Tongue (tissue), 3 donors: ENCODE measurements at places on chromosomes 5 and 9.
A peak's percentile ranks its signal among the peaks of the same experiment; 100 is the strongest.

DNA sequence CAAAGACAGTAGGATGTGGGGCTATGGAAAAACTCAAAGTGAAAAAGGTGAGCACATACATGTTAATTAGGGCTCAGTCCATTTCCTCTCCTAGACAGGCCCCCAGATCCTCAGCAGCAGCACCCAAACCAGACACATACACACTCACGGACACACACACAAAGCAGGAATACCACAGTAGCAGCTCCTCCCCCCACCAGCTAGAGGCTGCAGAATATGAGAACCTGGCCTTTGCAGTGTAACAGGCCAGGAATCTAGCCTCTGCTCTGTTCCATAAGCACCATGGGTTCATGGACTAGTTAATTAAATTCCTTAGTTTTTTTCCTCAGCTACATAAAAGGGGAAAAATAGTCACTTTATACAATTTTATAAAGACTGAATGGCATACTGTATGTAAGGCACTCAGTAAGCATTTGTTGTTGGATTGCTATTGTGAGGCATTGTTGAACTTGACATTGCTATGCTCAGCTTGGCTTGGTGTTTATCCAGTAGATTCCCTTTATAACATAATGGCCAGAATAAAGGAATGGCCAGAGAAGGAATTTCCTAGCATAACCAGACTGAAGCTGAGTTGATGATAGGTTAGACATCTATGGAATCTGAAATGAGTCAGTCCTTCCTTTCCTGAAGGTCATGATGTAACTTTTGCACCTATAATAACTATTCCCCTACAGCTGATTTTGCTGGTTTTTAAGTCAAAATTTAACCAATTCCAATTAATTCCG lies 186.8 kb downstream of the SEMA5A start:
- DNase-seq = no peak

- no peak for DNase-seq
Observed at GRCh38 chr9:29625931-29626330, 2052.7 kb upstream of the C9orf72 start.

- no peak for DNase-seq
Observed at GRCh38 chr5:178553517-178553916, 36.7 kb downstream of the COL23A1 start.

DNA sequence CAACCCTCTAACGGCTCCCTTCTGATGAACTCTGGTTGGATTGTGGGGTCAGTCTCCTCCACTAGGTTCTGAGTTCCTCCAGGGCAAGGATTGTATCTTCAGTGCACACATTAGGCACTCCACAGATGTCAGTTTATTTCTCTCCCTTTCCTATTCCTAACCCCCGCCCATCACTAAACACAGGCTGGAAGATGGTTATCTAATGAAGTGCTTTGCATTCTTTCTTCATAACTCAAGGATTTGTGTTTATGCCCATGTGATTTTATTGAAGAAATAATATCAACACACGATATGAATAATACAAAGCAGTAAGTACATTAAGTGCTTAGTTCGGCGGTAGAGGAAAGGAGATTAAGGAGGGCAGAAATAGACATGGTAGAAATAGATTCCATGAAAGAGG lies 4.4 kb upstream of the CREBRF start:
- no peak for DNase-seq

GRCh38 chr5:68193481-68194036 lies 22.0 kb upstream of the PIK3R1 start:
- no peak for DNase-seq

GRCh38 chr5:142472306-142472951 lies 147.6 kb upstream of the SPRY4 start:
- DNase-seq = no peak

- peak; percentile 12 for DNase-seq
Observed at GRCh38 chr9:93810028-93810971, 144.9 kb downstream of the BARX1 start.

- DNase-seq = no peak
Observed at GRCh38 chr9:1354086-1354485, 303.9 kb downstream of the DMRT2 start.

- DNase-seq = no peak
Observed at GRCh38 chr5:129361441-129362025, 98.6 kb upstream of the ADAMTS19 start.

DNA sequence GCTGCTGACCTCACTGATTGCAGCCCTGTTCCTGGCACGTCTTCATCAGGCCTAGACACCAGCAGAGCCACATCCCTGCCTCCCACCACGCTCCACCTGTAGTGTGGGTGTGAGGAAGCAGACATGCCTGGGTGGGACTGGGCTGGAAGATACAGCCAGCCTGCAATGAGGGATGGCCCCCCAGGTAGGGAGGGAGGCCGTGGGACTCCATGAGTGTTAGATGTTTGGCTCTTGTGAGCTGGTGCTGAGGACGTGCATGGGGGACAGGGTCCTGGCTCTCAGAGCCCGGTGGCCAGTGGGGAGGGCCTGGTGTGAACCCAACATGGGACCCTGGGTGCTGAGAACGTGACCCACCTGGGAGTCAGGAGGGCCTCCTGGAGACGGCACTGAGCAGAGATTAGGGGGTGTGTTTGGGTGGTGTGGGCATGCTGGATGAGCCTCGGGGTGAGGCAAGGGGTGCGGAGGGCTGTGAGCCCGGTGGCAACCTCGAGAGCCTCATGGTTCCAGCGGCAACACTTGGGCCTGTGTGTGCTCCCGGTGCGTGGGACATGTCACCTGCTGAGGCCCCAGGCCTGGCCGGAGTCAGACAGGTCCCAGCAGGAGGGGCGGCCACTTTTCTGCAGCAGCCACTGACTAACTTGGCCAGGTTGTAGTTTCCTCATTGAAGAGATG lies 87.6 kb downstream of the PHF2 start:
- DNase-seq = no peak

DNA sequence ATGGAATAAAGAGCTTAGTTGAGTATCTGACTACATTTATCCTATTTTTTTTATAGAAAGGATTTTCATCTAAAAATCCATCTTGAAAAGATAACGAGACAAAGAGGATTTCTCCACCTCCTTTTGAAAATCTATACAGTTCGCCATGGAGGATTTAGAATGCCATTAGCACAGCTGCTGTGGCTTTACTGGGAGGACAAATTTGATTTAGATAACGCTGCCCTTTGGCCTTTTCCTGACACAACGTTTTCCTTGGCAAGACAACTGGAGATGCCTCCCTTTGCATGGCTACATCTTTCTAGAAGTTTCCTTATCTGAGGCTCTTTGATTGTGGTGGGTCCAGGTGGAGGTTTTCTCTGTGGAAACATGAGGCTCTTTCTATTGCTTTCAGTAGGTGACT lies 146.7 kb upstream of the KLF9 start:
- no peak for DNase-seq

DNA sequence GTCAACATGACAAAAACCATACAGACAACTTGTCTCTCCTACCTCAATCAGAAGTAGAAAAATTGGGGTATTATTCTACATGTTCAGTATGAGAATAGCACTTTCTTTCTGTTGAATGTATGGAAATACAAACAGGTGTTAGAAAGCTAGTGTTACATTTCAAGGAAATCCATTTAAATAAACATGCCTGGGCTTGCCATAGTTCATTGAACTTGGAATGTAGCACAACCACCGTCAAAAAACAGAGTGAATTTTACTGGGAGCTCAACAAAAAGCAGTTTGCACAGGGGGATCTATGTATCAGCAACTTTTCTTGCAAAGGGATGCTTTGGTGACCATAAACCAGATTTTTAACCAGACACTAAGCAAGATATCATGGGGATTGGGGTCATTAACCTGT lies 307.9 kb upstream of the SMARCA2 start:
- peak; percentile 29 for DNase-seq

DNA sequence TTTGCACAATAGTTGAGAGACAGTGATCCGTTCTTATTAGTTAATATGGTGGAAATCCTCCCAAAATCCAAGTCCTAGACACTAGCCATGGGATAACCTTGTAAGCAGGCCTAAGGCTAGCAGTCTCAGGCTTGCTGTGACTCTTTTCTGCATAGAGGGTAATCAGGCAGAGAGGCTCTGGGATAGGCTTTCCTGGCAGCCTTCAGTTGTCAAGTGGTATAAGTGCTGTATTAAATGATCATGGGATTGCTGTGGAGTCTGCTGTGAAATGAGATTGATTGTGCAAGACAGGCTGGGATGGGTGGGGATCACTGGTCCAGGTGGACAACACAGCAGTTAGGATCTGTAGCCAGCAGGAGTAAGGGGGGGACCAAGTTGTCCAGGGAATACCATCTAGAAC lies 416.4 kb downstream of the TLE4 start:
- DNase-seq = no peak

DNA sequence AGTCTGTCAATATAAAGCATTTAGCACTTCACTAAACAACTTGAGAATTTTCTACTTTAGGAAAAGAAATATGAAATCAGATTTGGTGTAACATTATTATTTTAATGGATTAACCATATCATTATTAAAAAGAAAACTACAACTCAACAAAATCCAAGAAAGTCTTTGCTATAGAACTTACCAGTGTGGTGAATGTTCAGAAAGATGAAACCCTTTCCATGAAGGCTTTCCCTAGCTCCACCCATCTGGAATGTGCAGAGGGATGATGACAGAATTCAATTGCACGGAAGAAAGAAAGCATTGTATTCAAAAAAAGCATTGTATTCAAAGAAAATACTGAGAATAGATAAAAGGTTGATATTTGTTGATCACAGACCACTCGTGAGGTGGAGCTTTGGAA lies 328.6 kb upstream of the NUDT12 start:
- no peak for DNase-seq

- no peak for DNase-seq
Observed at GRCh38 chr5:1867114-1867814, 15.5 kb downstream of the IRX4 start.

DNA sequence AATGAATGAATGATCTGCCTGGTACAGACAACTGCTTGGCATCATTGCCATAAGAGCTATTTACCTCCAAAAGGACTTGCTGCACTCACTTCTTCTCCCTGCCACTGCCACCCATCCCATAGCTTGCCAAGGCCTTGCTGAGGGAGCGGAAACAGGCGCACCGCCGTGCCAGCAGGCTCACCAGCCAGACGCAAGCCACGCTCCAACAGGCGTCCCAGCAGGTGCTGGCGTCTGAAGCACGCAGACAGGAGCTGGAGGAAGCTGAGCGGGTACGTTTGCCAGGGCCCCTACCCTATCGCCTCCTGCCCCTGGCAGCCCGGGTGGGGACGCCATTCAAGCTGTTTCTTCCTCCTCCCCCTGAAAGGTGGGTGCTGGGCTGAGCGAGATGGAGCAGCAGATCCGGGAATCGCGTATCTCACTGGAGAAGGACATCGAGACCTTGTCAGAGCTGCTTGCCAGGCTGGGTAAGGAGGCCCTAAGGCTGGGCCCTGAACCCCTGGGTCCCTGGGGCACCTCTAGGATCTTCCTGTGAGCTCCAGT lies 8.9 kb upstream of the AIF1L start:
- DNase-seq = no peak

GRCh38 chr9:126406075-126406667 lies 79.5 kb downstream of the MVB12B start:
- no peak for DNase-seq

DNA sequence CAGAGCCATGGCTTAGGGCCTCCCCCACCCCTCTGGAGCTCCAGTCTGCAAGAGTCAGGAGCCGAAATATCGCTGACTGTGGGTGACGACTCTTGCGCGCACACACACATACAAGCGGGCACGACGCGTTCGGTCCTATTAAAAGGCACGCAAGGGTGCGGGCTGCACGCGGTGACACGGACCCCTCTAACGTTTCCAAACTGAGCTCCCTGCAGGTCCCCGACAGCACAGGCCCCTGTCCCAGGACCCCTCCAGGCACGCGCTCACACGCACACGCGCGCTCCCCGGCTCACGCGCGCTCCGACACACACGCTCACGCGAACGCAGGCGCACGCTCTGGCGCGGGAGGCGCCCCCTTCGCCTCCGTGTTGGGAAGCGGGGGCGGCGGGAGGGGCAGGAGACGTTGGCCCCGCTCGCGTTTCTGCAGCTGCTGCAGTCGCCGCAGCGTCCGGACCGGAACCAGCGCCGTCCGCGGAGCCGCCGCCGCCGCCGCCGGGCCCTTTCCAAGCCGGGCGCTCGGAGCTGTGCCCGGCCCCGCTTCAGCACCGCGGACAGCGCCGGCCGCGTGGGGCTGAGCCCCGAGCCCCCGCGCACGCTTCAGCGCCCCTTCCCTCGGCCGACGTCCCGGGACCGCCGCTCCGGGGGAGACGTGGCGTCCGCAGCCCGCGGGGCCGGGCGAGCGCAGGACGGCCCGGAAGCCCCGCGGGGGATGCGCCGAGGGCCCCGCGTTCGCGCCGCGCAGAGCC lies at the start of gene GRIN1:
Gene GRIN1, plus strand, starts transcription at position 433 of the 746 bp plus-strand sequence. CDS start 333 bp downstream, outside the sequence.
- peak; percentile 71 for DNase-seq

DNA sequence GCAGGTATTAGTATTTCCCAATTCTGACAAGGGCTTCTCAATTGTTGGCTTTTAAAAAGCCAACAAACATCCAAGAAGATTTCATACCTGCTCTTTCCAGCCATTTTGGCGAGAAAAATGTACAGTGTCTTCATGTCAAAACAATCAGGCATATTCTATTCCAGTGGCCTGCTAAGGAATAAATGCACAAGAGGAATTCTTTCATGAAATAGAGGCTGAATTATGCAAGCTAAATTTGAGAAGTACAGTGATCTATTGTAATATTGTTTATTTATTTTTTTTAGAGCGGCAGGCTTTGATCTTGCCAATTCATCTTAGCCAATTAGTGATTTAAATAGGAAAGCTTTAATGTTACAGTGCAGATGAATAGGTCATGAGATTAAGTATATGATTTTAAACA lies 49.3 kb downstream of the NLN start:
- DNase-seq = peak; percentile 2

GRCh38 chr5:143456952-143457547 lies 53.6 kb upstream of the NR3C1 start:
- no peak for DNase-seq

GRCh38 chr9:100590481-100590880 lies 12.6 kb downstream of the CAVIN4 start:
- DNase-seq = no peak

- DNase-seq = no peak
Observed at GRCh38 chr9:69237702-69238295, 63.7 kb downstream of the TJP2 start.

DNA sequence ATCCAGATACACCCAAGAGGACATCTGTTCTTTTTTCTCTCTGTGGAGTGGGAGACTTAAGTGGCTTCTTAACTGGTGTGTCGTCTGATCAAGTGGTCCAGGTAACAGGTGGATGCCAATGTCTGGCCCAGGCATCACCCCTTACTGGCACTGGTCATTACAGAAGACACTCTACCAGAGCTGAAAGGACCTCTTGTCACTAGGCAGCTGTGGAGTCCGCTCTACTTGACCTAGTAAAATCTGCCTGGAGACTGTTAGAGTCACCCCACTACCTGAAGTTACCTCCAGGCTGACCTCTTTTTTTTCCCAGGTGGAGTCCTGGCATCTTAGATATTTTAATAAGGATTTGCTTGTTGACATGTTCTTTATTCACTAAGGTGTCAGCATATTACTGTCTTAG lies 22.5 kb downstream of the FXN start:
- DNase-seq = no peak

DNA sequence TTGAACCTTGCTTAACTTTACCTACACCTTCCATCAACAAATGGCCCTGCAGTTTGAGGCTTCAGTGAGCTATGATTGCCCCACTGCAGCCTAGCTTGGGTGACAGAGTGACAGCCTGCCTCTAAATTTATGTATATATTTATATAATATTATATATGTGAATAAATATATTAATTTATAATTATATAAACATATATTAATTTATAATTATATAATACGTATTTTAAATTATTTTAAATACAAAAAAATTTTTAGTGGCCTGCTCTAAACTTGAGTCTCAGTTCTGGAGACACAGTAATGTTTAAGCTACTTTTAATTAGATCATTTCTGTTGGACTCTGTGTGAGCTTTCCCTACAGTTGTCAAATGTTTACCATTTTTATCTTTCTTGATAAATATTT lies 9.3 kb upstream of the SHC3 start:
- DNase-seq = no peak
